Immature natural killer cell (primary cell): ENCODE measurements at places on chromosomes 12 and 14.

DNA sequence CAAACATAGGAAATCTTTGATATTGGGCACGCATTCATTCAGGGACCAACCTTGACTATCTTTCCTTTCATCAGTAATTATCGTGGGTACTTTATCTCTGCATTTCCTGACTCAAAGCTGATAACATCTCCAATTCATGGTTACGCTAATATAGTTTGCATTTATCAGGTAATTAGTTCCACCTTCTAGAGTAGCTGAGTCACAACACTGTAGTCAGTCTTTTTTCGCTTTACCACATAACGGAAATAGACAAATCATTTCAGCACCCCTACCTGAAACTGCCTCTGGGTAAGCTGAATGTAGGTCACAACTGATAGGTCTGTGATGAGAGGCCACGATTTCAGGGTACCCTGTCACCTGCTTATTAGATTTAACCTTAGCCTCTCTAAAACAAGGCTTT is 36.7 kb upstream of the IL22 start:
- DNase-seq, result no peak

- DNase-seq, result no peak
Measured at GRCh38 chr12:24487606-24488005, 461.3 kb downstream of the BCAT1 start.

GRCh38 chr14:68840454-68840853 is 47.6 kb upstream of the ZFP36L1 start:
- no peak for DNase-seq

DNA sequence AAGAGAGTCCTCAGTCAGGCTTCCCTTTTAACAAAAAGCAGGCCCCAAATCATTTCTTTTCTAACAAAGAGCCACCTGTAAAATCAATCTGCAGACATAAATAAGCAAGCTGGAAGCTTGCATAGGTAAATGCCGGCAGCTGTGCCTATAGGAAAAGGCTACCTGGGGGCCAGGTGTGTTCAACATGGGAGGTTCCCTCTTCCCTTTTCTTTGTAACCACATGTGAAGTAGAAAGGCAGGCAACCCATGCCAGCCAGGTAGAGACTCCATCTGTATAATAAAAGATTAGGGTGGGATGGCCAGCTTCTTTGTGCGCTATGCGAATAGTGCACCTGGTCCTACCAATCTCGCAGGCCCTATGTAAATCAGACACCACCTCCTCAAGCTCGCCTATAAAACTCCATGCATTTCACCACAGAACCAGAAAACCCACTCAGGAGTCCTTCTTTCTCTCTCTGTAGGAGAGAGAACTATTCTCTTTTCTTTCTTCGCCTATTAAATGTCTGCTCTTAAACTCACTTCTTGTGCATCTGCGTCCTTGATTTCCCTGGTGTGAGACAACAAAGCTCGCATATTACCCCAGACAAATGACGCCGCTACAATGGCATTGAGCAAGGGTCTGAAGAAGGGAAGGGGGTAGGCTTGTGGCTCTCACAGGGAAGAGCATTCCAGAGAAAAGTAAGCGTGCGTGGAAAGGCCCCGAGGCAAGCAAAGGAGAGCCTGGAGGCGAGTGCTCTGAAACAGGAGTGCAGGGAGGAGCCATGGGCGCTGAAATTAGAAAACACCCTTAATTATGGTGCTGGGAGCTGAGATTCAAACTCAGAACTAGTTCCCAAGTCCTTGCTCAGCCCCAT is 67.2 kb downstream of the TTC9 start:
- no peak for DNase-seq

- no peak for DNase-seq
Measured at GRCh38 chr12:84910549-84911241, 1.9 kb downstream of the SLC6A15 start.

GRCh38 chr12:39619660-39620433 is at the start of gene ABCD2:
Gene ABCD2 (minus strand): TSS chr12:39619803. CDS start chr12:39619615, 188 bp downstream.
- peak; percentile 83 for DNase-seq

GRCh38 chr12:126191031-126191891 is 1126.0 kb downstream of the AACS start:
- DNase-seq, result no peak

DNA sequence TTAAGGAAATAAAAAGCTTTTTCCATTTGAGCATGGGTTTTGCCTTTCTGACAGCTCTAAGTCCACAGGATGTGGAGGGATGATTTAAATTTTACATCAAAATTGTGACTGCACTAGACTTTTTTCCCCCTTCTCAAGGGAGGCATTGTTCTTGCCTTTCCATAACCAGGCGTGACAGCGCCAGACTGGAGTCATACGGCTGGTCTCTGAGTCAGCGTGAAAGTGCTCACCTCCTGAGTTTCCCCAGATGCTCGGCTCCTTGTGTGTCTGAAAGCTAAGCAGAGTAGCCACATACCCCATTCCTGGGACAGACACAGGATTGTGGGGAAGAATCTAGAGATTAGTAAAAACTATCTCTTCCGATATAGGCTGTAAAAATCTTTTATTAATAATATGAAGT is 43.1 kb downstream of the SOX5 start:
- no peak for DNase-seq

- peak; percentile 39 for DNase-seq
Measured at GRCh38 chr12:108495054-108495453, 20.0 kb upstream of the FICD start.

DNA sequence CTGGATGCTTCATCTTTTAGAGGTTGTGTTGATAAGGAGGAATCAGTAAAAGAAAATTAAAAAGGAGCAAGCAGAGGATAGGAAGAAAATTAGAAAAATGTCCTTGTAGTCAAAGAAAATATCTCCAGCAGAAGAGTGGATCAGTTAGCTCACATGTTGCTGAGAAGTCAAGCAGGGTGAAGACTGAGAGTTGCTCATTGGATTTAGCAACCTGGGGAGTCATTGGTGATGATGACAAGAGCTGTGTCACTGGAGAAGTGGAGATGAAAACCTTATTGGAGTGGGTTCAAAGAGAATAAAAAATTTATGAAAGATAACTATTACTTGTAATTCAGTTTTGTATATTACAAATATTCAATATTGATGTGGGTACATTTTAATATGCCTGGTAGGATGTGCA is 9.8 kb downstream of the FRMD6 start:
- no peak for DNase-seq

- no peak for DNase-seq
Measured at GRCh38 chr12:24039113-24039525, 89.6 kb upstream of the SOX5 start.

DNA sequence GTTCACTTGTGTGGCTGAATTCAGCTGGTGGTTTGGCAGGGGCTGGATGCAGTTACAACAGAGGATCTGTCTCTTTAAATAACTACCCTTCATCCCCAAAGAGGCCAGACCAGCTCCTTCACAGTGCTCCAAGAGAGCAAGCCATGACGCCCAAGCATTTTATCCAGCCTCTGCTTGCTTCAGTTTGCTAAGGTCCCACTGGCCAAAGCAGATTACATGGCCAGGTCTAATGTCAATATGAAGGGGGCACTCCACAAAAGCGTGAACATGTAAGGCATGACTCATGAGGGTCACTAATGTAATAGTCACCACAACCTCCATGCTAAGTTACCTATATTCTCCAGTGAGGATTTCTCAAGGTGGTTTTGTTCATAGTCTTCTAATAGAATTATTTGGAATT is 62.9 kb downstream of the MARK3 start:
- no peak for DNase-seq

- no peak for DNase-seq
Measured at GRCh38 chr12:122346054-122346453, 76.4 kb downstream of the CLIP1 start.

- no peak for DNase-seq
Measured at GRCh38 chr14:69853774-69854173, 25.4 kb upstream of the SMOC1 start.

DNA sequence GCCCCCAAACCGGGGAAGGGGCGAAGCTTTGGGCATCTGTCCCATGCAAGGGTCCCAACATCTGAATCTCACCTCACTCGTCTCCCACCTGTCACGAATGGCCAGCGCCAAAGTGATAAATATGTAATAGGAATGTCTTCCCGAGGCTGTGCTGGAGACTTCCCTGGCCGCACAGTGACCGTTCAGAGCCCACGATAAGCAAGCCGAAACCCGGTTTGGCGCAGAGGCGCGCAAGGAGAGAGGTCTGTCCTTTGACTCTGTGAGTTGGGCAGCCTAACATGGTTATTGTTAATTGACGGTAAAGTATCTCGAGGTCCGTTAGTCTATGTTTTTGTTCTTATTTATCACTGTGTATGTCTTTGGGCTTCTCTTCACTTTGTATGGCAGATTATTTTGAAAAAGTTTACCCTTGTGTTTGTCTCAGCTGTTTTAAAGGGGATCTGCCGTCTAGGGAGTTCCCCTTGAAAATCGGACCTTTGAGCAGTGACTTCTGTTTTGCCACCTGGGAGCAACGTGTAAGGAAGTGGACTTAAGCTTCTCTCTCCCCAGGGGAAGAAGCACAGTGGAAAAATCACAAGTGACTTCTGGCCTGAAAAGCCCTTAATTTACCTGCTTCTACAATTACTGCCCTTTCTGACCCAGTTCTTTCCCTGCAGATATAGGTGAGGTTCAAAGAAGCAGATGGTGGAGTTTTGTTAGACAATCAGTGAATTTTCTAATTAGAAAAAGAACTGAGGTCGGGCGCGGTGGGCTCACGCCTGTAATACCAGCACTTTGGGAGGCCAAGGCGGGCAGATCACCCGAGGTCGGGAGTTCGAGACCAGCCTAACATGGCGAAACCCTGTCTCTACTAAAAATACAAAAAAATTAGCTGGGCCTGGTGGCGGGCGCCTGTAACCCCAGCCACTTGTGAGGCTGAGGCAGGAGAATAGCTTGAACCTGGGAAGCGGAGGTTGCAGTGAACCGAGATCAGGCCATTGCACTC is 1.1 kb upstream of the TM9SF1 start:
- DNase-seq, result no peak

DNA sequence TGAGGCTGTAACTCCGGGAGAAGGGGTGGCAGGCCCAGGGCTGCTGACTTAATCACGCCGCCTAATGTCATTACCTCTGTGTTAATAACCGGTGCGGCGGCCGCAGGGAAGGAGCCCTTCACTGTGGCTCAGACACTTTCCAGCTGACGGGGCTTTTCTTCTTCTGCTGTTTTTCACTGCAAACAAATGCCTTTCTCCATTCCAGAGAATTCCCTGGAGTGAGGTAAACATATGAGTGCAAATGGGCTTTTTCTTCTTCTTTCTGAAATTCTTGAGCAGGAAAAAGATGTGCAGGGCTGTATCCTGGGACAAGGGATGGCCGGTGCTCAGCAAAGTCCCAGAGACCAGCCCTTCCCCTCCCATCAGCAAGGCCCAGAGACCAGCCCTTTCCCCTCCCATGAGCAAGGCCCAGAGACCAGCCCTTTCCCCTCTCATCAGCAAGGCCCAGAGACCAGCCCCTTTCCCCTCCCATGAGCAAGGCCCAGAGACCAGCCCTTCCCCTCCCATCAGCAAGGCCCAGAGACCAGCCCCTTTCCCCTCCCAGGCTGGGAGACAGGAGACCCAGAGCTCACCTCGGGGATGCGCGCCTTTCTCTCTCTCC is 33.4 kb upstream of the FAM181A start:
- DNase-seq, result no peak

- DNase-seq, result no peak
Measured at GRCh38 chr12:56838621-56839488, 75.7 kb downstream of the HSD17B6 start.

DNA sequence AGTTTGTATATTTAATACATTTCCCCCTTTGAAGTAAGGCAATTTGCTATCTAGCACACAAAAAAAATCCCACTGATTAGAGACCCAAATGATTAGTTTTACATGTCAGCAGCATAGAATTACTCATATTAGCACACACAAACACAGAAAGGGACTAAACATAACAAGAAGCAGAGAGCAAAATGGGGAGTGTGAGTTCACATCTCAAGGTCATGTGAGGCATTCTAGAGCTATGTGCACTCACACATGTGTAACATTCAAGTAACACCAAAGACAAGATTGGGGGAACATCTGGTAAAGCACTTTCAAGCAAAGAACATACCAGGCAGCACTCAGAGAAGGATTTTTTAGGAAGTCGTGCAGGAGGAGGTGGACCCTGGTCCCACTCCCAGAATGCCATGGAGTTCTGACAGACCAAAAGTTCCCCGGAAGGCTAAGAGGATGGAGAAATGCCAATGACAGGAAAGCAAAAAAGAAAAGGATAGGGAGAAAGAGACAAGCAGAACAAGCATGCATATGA is 105.8 kb upstream of the SINHCAF start:
- no peak for DNase-seq

GRCh38 chr14:98694541-98694940 is 577.5 kb downstream of the BCL11B start:
- DNase-seq, result no peak

DNA sequence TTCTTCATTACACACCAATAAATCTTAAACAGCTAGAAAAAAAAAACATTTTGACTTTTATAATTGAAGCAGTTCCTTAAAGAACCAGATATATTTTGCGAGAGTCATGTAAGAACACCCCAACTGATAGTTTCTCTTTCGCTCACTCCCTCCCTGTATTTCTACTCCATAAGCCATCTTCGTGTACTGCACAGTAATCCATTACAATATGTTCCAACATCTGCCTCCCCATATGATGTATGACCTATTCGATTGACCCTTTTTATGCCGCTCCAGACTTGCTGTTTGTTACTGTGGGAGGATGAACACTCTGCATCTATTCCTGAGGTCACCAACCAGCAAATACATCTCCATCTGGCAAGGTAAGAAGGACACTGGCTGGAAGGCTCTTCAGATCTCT is 331.7 kb downstream of the SOX5 start:
- DNase-seq, result no peak

DNA sequence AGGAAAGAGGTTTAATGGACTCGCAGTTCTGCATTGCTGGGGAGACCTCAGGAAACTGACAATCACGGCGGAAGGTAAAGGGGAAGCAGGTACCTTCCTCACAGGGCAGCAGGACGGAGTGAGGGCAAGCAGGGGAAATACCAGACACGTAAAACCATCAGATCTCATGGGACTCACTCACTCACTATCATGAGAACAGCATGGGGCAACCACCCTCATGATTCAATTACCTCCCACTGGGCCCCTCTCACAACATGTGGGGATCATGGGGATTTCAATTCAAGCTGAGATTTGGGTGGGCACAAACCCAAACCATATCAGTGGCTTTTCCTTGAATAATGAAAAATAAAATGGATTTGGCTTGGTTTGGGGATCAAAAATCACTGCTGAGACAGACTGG is 380.5 kb downstream of the VRK1 start:
- DNase-seq, result no peak

- DNase-seq, result no peak
Measured at GRCh38 chr12:113186666-113187325, 1.3 kb downstream of the RITA1 start.

GRCh38 chr14:94441531-94442205 is 10.9 kb downstream of the SERPINA11 start:
- no peak for DNase-seq

DNA sequence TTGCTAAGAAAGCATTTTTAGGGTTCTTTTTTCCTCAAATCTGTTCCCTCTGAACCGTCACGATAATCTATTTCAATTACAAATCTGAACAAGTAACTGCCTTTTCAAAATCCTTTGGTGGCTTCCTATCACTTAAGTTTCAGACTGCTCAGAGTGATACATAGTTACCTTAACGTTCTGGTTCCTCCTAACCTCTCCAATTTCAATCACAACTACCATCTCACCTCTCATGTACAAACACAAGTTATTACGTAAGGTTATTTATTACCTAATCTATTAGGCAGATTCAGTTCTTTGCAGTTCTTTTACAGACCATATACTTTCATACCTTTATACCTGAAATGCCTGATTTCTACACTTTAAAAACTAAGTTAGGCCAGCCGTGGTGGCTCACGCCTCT is 12.1 kb downstream of the RNF212B start:
- no peak for DNase-seq

GRCh38 chr14:36162267-36162666 is 14.3 kb downstream of the PTCSC3 start:
- no peak for DNase-seq

GRCh38 chr12:65868133-65868705 is 43.9 kb downstream of the HMGA2 start:
- DNase-seq, result no peak
